ENCODE measurements at places on chromosomes 4 and X.

DNA sequence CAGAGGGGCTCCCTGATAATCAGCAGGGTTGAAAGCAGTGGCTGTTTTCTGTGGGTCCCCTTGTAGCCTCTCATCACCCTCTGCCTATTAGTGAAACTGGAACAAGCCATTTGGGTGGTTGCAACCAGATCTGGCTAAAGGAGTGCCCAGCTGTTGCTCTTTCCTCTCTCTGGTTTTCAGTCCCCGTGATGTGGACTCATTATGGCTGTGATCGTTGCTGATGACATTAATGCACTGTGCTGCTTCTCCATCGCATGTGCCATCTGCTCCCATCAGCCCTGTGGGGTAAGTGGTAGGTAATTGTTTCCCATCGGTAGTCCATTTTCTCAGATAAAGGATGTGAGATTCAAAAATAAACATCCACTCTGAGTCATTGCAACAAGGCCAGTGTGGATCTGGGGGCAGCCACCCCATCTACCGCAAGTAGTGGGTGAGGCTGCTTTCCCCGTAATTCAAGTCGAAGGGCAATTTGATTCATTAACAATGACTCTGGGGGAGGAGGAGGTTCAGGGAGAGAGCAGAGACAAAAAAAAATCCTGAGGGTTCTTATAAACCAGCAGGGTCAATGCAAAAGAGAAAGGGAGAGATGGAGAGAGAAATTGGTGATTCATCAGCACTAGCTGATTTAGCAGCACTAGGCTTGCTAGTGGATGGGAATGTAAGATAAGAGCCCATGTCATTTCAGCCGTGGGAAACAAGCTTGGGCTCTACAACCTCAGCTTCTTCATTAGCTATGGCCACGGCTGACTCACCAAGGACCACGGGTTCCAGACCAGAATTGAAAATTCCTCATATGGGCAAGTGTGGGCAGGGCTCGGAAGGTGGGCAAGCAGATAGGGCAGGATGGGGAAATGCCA lies 357.8 kb downstream of the MID1IP1 start:
- DNase-seq, result peak; percentile 36

GRCh38 chr4:39504538-39504937 lies 22.7 kb downstream of the UGDH start:
- no peak for DNase-seq

DNA sequence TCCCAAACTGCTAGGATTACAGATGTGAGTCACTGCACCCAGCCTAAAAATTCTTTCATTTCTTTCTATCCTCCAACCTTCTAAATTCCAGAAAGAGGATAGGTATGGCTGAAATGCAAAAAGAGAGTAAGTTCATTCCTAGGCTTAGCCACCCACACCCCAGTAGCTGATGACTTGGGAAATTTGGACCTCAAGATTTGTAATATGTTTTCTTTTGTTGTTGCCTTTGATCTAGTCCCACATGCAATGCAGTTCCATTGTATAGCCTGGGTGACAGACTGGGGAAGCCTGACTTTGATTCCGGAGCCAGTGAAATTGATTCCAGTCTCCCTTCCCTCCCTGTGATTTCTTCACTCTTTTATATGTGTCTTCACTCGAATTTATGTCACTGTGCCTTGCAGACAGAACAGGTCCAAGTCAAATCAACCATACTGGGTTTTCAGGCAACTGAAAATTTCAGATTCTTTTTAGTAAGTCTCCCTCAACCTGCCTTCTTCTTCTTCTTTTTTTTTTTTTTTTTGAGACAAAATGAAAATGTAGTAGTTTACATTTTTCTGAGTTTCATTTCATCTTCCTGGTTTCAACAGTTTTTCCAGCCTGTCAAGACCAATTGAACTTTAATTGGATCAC lies 176.2 kb upstream of the RBPJ start:
- no peak for DNase-seq

GRCh38 chrX:74251006-74251930 lies 52.7 kb upstream of the ZCCHC13 start:
- no peak for DNase-seq

DNA sequence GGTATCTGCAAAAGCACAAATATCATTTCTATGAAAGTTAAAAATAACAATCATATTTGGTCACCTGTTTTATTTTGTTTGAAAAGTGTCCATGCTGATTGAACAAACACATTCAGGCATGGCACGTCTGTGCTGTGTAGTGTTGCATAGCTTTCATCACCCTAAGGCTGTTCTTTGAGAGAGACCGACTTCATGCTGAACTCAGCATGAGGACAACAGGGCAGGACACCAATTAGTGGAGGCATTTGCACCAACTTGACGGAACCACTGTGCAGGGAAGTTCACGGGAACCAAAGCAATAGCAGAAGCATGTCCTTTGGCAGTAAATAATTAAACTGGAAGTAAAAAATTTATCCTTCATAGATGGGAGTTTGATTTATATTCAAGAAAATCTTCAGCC lies 158.4 kb upstream of the SLC7A11 start:
- peak; percentile 7 for DNase-seq

GRCh38 chrX:5306654-5307121 lies 922.0 kb downstream of the NLGN4X start:
- DNase-seq, result no peak

GRCh38 chr4:27934871-27935270 lies 1074.2 kb downstream of the STIM2 start:
- DNase-seq, result no peak

DNA sequence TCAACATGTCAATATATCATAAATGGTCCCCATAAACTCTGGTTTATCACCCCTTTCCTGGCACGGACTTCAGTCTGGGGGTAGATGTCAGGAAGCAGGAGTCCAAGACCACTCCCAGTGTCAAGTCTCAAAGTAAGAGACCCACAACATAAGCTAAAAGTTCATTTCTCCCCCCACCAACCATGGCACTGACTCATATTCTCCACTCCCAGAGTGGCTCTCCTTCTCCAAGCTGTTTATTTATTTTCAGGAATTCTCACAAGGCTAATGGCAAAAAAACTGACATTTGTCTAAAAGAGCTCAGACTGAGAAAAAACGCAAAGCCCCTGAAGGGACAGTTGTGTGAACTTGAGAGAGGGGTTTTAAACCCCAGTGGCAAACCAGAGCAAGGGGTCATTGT lies 217.0 kb downstream of the RAB28 start:
- DNase-seq, result no peak

GRCh38 chrX:109441266-109441665 lies 40.6 kb downstream of the GUCY2F start:
- DNase-seq, result no peak

- DNase-seq, result no peak
Measured at GRCh38 chr4:177680308-177680707, 238.1 kb upstream of the AGA start.

DNA sequence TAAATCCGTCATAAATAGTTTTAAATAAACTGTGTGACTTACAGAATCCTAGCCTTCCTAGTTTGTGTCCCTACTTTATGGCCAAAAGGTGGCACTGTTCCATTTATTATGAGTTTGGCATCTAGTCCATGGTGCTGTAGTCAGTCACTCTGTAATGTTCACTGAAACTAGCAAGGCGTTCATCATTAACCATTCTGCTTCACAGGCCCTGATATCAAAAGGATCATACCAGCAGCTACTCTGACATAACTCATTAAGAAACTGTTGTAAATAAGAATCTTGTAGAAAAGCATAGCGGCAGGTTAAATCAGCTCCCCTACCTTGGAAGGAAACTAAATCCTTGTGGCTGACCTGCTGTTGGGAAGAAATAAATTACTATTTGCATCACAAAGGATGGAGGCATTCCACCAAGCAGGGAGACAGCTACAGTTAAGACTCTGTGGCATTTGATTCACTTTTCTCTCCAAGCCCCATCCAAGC lies 919.6 kb upstream of the DIAPH2 start:
- peak; percentile 0 for DNase-seq

DNA sequence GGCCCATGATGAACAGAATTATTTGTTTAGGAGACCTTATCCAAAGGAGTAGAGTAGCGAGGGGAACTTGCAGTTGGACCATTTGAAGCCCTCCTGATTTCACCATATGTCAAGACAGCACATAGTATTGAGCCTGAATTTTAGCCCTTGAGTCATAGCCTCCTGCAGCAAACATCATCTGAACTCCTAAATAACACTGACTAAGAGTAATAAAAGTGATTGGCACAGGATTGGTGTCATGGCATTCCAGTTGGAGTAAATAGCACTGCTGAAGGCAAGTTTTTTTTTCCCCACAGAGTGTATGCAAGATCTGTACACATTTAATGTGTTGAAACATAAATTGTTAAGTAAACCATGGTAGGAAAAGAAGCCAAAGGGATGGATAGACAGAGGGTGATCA lies 89.0 kb downstream of the COMMD8 start:
- DNase-seq, result no peak

DNA sequence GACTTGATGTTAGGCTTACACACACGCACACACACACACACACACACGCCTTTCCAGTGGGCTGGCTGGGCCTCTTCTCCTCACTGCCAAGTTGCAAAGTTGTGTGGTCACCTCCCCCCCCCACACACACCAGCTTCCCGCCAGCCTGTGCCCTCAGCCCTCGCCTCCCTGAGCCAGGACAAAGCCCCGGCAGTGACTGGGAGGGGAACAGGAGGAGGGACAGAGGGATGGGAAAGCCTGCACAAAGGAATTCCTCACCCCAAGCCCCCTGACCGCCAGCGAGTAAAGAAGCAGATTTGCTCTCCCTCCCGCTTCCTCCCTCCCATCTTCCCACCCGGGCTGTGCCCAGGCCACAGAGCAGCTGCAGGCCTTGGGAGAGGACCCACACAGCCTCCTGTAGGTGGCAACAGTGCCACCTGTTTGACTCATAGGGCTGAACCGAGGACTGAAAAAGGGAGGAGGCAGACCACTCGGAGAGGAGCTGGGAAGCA lies at the start of gene GDPD2:
Gene GDPD2 (plus strand): TSS at position 464 of the 491 bp plus-strand sequence. CDS start 1,671 bp downstream, outside the sequence.
- DNase-seq, result peak; percentile 22

DNA sequence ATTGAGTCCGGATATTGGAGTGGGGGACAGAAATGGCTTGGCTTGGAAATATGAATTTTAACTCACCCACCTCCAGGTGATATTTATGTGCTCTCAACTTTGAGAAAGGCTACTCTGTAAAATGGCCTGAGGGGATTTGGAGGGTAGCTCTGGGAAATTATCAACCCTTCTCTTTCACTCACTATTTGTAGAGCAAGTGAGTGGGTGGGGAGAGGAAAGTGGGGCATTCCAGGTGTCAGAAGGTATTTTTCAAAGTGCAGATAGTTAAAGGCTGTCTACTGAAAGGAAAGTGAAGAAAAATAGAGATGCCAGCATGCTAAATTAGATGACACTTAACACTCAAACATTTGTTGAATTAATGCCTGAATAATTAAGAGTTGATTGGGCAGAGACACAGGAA lies 44.1 kb downstream of the TMEM164 start:
- no peak for DNase-seq

DNA sequence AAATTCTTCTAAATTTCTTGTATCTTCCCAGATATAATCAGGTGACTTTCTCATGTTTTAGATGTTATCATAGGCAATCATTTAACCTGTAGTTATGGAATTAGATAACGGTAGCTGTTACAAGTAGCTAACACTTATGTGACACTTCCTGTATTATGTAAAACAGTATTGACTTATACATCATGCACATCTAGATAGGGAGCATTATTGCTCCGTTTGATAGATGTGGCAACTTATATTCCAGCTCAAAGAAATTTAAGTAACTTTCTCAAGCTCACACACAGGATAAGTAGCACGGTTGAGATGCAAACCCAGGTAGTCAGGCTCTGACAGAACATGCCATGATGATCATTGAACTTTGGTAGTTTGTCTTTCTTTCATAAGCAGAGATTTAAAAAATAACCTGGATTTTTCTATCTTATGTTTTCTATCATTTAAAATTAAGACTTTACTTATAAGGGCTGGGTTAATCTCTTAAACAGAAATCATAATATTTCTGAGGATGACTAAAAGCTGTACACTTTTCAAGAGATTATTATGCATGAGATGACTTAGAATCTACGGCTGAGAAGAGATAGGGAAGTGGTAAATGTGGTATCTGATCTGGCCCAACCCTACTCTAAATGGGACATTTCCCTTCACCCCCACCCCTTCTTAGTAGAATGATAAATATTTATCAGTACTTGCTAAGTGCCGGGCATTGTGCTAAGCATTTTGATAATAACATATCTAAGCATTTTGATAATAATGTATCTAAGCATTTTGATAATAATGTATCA lies 69.1 kb upstream of the HPGD start:
- DNase-seq, result no peak

DNA sequence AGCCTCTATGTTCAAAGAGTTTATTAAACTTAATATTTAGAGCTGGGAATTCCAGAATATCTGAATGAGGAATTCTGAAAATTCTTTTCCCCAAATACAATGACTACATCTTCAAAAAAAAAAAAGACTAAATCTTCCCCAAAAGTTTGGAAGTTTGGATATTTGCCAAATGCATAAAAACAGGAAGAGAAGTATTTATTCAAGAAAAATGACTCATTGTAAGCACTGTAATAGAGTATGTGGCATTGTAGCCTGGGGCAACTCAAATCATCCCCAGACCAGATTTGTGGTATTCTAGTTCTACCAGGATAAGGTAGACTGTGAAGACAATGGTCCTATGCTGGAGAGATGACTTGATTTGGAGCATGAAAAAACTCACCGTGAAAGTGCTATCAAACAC lies 78.5 kb upstream of the PDHA2 start:
- peak; percentile 1 for DNase-seq

DNA sequence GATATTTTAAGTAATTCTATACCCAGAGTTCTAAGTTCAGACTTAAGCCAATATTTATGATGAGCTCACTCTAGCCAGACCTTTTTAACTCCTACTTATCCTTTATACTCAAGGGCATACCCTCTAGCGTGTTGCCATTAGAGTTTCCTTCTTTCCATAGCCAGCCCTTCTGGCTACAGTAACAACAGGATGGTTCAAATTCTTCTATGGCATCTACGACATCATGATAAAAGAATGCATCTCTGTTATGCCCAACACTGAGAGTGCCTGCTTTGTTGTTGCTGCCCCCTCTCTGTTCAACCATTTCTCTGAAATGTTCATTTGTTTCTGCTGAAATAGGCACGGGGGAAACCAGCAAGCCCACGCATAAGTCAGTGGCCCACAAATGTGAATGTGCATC lies 104.5 kb downstream of the UBE2NL start:
- no peak for DNase-seq

GRCh38 chr4:145107126-145107525 lies 9.0 kb downstream of the ABCE1 start:
- no peak for DNase-seq

- DNase-seq, result no peak
Measured at GRCh38 chr4:151993521-151993920, 232.7 kb upstream of the GATB start.

GRCh38 chr4:83285055-83285407 lies 433 bp upstream of the COQ2 start:
- DNase-seq, result no peak
